Left renal cortex interstitium (tissue), 4 donors: ENCODE measurements at places on chromosomes 5 and 9.

DNA sequence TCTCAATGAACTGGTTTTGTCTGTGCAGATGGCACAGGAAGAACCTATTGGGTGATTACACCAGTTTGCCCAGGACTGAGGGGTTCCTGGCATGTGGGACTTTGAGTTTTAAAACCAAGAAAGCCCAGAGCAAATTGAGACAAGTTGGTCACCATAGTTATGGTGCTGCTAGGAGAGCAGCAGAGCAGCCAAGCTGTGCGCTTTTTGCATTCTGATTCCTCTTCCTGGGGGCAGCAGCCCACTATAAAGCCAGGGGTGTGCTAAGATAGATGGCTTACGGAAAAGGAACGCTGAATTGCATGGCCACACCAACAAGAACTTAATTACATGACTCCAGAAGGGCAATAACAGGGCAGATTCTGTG, 49.7 kb downstream of the TIMD4 start:
- no peak for DNase-seq

DNA sequence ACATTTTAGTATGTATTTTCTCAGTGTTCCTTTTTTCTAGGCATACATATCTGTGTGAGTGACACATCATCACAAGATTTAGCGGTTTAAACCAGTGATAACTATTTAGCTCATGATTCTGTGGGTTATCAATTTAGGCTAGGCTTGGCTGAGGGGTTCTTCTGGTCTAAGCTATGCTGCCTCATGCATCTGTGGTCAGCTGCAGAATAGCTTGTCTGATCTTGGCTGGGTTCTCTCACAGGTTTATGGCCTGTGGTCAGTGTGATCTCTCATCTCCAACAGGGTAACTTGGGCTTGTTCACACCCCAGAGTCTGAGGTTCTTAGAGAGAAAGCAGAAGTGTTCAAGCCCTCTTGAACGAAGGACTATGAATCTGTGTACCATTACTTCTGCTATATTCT, 363.3 kb downstream of the KDM4C start:
- DNase-seq = no peak

DNA sequence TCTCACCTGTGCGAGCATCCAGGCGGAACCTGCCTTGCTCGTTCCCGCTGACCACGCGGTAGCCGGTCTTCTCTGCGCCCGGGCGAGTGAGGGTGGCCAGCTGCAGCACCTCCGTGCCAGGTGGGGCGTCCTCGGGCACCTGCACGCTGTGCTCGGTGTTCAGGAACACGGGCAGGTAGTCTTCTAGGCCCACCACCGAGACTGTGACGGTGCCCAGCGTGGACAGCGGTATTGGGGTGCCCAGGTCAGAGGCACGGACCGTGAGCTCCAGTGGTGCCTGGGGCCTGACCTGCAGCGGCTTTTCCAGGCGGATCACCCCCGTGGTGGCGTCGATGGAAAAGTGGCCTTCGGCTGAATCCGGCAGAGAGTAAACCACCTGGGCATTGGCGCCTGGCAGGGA, 59.5 kb downstream of the FAT2 start:
- no peak for DNase-seq

- DNase-seq = no peak
Observed at GRCh38 chr5:171986772-171987171, 19.7 kb downstream of the FBXW11 start.

DNA sequence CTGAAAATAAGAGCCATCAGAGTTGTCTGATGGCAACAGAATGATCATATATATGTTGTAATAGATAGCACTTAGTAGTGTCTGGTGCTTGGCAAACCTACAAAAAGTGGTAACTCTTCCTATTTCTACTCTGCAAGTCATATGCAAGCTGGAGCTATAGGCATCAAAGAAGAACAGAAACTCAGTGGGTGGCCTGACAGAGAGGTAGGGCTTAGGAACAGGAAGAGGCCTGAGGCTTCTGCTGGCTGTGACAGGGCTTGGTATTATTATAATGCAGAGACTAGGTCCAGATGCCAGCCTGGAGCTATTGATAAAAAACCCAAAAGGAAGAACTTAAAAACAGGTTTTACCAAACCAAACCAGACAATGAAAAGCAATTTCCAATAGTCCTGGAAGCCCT, 4.4 kb upstream of the DIAPH1 start:
- DNase-seq = no peak

DNA sequence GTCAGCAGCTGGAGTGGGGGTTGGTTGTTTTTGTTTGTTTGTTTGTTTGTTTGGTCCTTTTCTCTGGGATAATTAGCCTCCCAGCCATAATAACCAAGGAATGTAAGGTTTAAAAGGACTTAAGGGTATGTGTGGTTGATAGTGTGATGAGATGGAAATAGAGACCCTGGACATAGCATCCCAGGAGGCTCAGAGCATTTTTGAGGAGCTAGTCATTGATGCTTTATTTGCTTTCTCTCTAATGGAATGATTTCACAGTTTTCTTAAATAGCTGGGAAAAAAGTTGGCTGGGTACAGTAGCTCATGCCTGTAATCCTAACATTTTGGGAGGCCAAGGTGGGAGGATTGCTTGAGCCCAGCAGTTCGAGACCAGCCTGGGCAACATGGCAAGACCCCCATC, 45.1 kb downstream of the TTC1 start:
- no peak for DNase-seq

DNA sequence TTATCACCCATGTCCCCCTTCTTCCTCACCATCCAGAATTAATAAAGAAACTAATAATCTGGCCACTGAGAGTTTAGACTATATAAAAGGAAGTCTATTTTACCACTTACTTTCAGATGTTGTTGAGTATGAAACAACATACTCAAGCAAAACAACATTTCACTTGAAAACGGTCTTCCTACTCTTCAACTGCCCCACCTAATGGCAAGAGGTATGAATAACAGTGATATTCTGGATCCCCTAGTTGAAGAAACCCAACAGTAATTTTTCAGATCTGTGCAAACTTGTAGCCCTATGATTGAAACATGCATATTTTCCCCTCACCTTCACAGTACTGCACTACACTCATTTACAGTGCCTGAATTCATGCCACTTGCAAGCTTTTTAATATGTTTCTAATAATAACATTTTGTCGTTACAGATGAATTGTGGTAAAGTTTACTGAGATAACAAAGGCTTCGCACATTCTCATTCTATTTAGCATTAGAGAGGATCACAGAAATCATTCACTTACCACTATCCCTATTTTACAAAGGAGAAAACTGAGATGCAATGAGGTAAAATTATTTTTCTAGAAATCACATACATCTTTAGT, 267.9 kb upstream of the PDE4D start:
- no peak for DNase-seq

DNA sequence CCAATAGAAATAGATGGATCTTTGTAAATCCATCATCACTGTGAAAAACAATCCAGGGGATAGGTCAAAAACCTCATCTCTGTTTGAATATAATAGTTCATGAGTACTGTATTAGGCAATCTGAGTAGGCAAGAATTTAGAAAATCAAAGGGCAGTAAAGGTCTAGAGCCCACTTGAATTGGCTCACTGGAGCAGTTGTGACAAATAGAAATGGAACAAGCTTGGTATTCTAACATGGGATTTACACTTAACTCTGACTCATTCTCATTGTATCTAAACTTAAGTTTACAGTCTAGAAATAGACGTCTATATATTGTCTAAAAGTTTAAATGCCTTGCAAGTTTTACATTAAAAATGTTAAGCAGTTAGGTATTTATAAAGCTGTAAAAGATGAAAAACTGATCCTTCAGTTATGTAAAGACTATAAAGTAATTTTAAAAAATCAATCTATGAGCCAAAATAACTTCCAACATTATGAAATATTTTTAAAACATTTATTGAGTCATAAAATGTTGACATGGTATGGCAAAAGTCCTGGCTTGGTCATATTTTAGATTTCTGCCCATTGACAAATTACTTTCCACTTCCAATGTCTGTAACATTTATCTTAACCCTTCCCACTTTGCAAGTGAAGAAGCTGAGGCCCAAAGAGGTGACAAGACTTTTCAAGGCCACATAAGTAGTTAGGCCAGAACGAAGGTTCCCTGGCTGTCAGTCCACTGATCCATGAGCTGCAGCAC, 203.7 kb upstream of the NREP start:
- no peak for DNase-seq

DNA sequence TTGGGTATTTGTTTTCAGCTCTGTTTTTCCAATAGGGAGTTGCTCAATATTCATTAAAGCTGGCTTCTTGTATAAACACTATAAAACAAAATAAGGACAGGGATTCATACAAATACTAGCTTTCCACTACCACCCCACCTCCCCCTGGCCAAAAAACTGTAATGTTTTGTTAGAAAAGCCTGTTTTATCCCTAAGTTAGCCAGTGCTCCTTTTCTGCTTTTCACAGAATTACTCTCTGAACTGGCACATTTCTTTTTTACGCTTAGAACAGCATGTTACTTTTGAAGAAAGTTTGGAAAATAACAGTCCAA, 147.4 kb upstream of the DMRT1 start:
- no peak for DNase-seq

DNA sequence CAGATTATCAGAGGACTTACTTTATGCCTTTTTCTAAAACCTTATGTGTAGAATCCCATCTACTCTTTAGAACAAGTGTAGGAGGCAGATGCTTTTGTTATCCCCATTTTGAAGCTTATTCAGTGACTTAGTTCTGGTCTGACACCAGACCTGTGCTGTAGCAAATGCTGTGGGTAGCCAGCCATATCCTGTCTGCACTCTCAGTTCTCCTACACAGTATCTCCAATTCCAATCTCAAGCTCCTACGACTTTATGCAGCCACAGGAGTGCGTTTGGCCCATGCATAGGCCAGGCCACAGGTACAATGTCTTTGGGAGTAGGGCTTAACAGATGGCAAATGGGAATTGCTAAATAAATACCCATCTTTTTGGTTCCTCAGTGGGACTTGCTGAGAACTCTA, 292.6 kb downstream of the MCTP1 start:
- no peak for DNase-seq
